Islet precursor cell (in vitro differentiated cells): ENCODE measurements at places on chromosomes 1 and 21.
A peak's percentile ranks its signal among the peaks of the same experiment; 100 is the strongest.

DNA sequence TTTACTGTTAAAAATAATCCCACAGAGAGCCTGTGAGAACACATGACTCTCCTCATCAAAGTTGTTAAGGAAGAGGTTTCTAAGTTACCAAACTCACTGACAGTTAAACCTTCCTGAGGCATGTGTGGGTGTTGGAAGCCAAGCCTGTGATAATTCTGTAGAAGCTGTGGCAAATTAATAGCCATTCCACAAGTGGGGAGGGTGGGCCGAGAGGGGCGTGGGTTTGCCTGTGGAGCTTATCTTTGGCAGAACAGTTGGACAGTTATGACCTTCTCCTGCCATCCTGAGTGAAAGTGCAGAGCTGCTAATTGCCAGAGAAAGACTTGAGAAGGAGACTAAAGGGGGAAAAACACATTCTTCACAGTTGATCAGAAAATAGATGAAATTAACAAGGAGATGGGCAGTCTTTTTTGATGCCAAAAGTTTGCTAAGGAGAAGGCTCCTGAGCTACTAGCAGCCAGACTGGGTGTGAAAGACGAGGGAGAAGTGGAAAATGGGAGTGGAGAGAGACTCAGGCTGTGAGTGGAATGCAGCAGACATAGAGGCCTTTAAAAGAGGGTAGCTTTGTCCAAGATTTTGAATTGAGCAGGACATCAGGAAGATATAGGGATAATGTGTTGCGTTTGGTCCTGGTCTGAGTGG lies 1.6 kb upstream of the PLA2G2C start:
- no peak for DNase-seq

- no peak for DNase-seq
Measured at GRCh38 chr21:15022608-15023261, 42.1 kb downstream of the NRIP1 start.

- no peak for DNase-seq
Measured at GRCh38 chr1:13893409-13893821, 193.4 kb downstream of the PRDM2 start.

GRCh38 chr1:15088281-15088971 lies 65.1 kb upstream of the TMEM51 start:
- DNase-seq = peak; percentile 64

GRCh38 chr1:237211540-237211939 lies 169.6 kb downstream of the RYR2 start:
- no peak for DNase-seq

GRCh38 chr1:244335456-244335855 lies 116.3 kb downstream of the ADSS2 start:
- no peak for DNase-seq

DNA sequence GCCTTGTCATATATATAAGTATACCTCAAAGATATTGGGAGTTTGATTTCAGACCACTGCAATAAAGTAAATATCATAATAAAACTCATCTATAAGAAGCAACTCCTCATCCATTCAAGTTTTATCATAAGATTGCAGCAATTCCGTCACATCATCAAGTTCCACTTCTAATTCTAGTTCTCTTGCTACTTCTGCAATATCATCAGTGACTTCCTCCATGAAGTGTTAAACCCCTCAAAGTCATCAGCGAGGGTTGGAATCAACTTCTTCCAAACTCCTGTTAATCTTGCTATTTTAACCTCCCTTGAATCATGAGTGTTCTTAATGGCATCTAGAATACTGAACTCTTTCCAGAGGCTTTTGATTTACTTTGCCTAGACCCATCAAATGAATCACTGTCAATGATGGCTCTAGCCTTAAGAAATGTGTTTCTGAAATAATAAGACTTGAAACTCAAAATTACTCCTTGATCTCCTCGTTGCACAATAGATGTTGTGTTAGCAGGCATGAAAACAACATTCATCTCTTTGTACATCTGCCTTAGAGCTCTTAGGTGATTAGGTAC lies 88.3 kb downstream of the RPE65 start:
- no peak for DNase-seq

DNA sequence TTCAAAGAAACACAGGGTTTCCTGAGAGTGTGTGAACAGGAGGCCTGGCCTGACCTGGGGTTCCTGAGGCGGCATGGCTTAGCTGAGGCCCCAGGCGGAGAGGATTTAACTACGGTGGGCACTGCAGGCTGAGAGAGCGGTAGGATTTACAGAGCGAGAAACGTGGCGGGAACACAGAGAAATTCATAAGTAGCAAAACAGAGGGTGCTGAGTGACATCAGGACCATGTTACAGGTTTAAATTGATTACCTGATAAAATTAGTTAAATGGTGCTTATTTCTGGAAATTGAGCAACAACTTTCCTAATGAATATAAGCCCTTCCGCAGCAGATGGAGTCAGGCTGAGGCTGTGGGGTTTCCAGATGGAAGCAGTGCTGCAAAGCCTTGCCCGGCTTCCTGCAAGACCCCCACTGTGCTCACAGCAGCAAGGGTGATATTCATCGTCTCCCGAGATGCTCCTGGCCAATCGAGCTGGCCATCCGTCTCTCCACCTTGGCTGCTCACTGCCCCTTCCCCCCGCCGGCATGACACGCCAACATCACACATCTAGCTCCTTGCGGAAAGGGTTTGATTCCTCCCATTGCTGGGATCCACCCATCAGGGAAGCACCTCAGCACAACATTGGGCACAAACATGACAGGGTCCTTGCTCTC lies 69.4 kb upstream of the MORC3 start:
- no peak for DNase-seq

DNA sequence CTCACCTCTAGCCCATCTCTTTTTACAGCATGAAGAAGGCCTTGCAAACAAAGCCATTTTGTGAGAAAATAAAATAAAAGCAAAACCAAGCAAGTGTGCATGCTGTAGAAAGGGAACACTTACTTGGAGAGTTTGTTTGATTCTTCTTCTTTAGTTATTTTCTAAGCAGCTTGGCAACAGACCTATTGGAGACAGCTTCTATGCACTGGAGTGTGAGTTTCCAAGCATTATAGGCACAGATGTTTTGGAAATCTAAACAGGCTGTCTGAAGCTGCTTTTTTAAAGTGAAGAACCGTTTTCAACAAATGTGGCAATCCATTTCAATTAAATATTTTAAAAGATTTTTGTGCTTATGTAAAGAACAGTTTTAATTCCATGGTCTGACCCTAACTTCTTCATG lies 76.6 kb downstream of the NGF start:
- no peak for DNase-seq

DNA sequence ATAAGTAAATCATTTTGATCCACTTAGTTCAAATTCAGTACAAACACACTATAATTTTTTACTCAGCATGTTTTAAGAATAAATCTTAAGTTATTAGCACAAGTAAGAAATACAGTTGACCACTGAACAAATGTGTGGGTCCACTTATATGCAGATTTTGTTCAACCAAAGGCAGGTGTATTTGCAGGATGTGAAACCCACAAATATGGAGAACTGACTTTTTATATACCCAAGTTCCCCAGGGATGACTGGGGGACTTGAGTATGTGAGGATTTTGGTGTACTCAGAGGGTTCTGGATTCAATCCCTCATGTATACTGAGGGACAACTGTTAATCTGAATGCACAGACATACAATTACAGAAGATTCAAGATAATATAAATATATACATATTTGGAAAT lies 25.7 kb upstream of the ERICH3 start:
- DNase-seq = no peak

DNA sequence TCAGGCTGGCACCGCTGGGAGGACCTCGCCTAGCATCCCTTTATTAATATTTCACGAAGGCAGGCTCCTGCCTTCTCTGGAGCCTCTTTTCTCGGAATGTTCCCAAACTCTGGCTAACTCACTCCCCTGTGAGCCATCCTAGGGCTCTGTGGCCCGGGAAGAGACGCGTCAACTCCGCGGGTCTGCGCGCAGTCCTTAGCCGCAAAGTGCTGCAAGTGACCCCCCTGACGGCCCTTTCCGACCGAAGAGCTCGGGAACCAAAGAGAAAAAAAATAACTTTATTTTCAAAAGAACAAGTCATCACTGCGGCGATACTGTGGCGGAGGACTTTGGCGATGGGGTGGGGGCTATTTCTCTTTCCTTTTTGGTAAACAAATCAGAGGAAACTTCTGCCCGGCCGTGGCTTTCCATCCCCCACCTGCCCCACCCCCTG lies 14.6 kb downstream of the NR5A2 start:
- DNase-seq = no peak

DNA sequence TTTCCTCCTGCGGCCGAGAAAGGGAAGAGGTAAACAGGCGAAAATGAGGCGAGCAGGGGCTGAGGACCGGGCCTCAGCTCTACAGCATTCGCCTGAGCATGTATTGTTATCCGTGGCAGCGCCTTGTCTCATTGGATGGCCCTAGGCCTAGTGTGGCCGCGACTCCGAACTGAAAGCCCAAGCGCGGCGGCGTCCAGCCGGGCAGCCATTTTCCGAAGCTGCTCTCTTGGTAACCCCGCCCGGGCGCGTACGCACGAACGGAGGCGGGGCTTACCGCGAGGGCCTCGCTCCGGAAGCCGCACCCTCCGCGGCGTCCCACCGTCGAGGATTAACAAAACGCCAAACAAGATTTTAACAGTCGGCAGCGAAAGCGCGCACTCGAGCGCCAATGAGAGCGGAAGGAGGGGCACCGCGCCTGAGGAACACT lies 797 bp upstream of the USP1 start:
- DNase-seq = no peak

- DNase-seq = no peak
Measured at GRCh38 chr1:169698976-169699375, 12.4 kb downstream of the SELL start.

GRCh38 chr1:239293350-239294110 lies 92.8 kb upstream of the CHRM3 start:
- DNase-seq = no peak

DNA sequence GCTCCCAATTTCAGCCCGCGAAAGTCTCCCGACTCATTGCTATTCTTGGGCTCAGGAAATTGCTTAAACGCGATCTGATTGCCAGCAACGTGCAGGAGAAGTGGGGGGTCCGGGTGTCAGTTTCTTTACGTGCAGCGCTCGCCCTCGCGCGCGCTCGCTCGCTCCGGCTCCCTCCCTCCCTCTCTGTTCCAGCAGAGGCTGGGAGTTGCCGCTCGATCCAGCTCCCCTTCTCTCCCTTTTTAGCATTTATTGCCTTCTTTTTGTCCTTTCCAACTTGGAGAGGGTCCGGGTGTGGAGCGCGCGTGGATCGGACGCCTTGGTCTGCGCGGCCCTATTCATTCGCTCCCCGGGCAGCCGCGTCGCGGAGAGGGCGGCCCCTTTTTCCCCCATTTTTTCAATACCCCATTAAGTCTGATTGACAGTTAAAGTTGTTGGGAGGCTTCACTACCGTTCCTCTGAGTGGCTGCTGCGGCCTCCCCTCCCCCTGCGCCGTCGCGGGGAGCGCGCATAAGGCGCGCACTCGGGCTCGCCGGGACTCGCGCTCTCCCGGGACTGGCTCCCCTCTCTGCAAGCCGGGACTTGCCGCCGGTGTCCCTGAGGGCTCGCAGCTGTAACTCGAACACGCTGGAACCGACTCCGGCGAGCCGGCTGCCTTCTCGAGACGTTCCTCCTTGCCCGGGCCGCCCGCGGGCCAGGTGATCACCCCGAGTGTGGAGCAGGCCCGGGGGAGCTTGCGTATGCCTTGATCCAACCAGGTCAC lies at the start of gene DHRS3:
Gene DHRS3 (minus strand): TSS at position 310 of the 760 bp plus-strand sequence. CDS start 862 bp downstream, outside the sequence.
- peak; percentile 94 for DNase-seq

- DNase-seq = no peak
Measured at GRCh38 chr1:172647987-172648386, 10.9 kb upstream of the FASLG start.

- no peak for DNase-seq
Measured at GRCh38 chr1:89295187-89295586, 22.5 kb upstream of the GBP5 start.

DNA sequence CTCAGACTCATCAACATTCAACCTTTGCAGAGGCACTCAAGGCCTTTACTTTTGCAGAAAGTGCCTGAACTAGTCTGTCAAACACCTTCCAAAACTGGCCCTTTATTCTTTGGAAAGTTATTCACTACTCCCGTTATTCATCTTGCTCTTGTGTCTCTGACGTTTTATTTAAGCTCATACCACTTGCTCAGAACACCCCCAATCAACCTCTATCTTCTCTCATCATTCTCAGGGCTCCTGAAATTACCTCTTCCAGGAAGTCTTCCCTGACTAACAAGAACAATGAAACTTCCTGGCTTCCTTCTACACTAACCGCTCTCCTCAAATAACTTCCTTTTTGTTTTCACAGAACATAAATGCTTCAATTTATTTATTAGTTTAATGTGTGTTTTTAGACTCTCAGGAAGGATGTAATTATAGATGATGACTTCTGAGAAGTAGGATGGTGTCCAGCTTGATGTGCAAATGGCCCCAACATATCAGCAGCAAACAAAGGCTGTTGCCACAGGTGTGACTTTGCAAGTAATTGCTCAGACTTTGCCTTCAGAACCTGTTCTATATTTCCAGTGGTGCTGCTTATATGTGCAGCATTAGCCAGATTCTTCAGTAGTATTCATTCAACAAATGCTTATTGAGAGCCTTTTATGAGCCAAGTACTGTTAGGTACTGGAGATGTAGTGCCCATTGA lies 22.8 kb upstream of the BATF3 start:
- DNase-seq = no peak
